Activated CD4-positive, alpha-beta T cell treated with anti-CD3 and anti-CD28 coated beads, Interleukin-2, amount 50 U/mL, for 1 hour (primary cell): ENCODE measurements at places on chromosomes 7 and 10.

DNA sequence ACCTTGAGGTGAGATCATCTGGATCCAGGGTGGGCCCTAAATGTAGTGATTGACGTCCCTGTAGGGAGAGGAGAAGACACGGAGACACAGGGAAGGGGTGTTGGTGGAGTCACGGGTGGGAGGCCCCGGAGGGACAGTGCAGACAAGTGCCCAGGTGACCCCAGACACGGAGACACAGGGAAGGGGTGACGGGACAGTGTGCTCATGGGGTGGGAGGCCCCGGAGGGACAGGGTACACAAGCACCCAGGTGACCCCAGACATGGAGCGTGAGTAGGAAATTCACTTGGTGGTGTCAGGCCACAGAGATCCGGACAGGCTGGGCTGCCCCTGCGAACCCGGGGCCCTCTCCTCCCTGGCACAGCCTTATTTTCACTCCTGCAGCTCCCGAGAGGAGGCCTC, 176.9 kb downstream of the PTPRN2 start:
- DNase-seq, result no peak

DNA sequence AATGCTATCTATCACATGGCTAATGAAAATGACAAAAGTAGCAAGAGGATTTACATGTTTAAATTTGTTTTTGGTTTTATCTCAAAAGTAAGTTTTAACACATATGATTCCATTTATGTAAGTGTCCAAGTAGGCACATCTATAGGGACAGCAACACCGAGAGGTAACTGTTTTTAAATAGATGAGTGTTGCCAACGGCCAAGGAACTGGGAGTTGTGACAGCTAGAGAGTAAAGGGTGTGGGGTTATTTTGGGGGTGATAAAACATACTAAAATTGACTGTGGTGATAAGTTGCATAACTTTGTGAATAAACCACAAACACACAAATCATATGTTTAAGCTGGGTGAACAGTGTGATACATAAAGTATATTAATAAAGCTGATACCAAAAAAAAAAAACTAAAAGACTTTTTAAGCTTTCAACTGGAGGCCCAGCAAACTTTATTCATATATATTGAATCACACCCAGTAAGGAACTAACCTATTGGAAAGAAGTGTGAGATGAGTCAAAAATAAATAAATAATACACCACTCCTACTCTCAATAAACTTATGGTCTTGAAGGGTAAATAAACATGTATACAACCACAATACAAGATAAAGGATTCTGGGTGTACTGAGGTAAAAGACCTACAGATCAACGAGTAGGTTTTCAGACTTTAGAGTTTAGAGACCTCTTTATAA, 33.0 kb downstream of the LRRC72 start:
- DNase-seq, result no peak

- no peak for DNase-seq
These were observed 523 bp upstream of the CDK1 start for GRCh38 chr10:60777696-60778213.

DNA sequence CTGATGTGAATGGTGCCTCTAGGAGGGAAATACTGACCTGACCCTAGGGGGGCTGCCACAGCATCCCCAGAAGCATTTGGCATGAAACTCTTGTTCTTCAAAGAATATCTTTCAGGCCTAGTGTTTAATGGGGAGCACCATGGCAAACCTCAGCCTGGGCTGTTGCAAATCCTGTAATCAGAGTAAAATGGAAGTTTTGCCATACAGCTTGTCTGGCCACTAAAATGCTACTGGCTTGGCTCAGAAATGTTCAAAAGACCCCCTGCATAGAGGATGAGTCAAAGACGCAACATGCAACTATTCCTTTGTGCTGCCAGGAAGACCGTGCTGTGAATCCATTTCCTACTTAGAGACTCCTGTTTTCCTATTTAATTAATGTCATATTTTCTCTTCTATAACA, 26.7 kb downstream of the HECW1 start:
- DNase-seq, result no peak
